ENCODE measurements at places on chromosomes 12 and 14.

DNA sequence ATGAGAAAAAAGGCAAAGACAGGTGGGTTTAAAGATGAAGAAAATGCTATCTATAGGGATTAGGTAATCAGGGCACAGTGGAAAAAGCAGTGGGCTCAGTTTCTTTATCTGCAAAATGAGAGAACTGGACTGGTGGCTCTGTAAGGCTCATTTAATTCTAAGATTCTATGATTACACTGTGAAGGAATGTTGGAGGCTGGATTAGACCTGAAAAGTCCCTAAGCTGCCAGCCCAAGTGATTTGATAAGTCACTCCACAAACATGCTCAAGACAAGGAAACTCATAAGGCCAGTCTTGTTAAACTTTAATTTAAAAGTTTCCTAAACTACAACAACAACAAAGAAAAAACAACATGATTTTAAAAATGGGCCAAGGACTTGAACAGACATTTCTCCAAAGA is 75.1 kb downstream of the DCAF5 start:
- no peak for DNase-seq

DNA sequence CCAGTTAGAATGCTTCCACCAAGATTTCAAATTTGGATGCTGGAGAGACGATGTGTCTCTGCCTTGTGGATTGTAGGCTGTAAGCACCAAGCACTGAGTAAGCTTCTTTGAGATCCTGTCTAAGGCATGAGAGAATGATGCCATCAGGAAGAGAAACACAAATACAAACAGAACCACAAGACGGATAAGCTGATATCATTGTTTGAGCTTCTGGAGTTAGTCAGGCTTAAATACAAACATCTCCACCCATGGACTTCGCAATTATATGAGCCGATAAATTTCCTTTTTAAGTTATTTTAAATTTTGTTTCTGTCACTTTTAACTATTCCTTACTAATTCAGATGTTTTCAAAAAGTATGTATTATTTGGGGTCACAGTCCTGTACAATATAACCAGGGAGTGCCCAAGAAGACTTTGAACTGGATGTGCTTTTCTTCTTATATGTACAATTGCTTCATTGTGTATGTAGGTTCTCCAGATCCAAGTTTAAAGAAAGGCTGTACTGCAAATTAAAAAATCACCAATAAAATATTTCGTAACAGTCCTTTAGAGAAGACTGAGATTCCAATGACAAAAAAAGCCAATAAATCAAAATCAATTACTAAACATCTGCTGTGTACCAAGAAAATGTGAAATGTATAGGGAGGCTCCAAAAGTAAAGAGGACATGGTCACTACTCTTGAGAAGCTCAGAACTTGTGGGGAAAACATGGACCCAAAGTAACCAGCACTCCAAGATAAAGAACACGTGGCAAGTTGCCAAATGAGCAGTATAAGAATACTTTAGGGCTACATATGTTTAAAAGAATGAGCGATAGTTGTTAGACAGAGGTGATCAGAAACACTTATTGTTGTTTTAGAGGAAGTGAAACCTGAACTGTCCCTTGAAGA is 274.1 kb downstream of the ADAMTS20 start:
- DNase-seq: no peak

GRCh38 chr12:130563323-130563722 is 152.8 kb downstream of the RIMBP2 start:
- DNase-seq: no peak

DNA sequence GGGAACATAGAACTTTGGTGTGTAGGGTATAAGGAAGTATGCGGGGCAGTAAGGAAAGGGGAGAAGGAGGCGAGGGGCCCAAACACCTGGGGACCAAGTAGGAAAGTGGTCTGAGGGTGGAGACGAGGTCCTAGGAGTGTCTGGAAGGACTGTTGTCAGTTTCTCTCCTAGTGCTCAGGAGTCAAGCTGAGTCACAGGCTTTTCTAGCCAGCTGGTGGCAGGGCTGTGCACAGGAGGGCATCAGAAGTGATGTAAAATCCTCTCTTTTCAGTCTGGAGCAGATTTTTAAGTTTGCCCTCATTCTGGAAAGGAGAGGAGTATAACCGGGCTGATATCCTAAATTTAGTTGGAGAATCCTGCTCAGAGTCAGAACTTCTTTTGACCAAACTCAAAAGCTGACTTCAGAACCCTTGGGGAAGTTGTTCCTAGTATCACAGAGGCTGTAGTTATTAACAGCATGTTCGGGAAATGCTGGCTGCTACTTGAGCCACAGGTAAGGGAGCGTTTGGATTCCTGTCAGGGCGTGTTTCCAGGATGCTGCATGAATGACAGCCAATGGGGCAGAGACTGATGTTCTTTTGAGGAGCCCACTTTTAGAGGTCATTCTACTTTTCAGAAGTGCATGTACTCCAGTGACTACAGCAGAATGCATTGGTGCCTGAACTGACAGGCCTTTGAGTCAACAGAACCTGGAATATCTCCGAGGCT is 19.3 kb downstream of the ZNF664 start:
- no peak for DNase-seq

- DNase-seq: no peak
These were observed 40.9 kb upstream of the MBIP start for GRCh38 chr14:36361210-36361853.

All from stimulated activated CD8-positive, alpha-beta memory T cell treated with anti-CD3 and anti-CD28 coated beads, Interleukin-4, amount 100 ng/mL, for 4 hours (primary cell).